ENCODE measurements at places on chromosomes 4 and X. TPM values are rescaled to one million over a fixed set of nuclear protein-coding genes. Genes with fewer than 3 reads are reported as not detected.

The MAGEB10 gene
- not detected for total RNA-seq

The NUDT11 gene
- total RNA-seq = 5.0 TPM

The NPY2R gene
- total RNA-seq = 1.6 TPM

The HSFX4 gene
- total RNA-seq = not detected

The F9 gene
- not detected for total RNA-seq

The CDKL2 gene
- total RNA-seq = 4.7 TPM

The AP1S2 gene
- 61.6 TPM for total RNA-seq

The ABCG2 gene
- total RNA-seq = 7.3 TPM

The ARMCX1 gene
- total RNA-seq = 30.1 TPM

The CT47C1 gene
- not detected for total RNA-seq

The CLGN gene
- 0.21 TPM for total RNA-seq

The F8 gene
- total RNA-seq = 18.1 TPM

The CACNA1F gene
- 0.81 TPM for total RNA-seq

The RAI2 gene
- total RNA-seq = 21.5 TPM

The TRAM1L1 gene
- 0.78 TPM for total RNA-seq

The GPAT3 gene
- total RNA-seq = 6.6 TPM

The WNK3 gene
- total RNA-seq = 3.7 TPM

The GATA1 gene
- 1.4 TPM for total RNA-seq

The MCTS1 gene
- total RNA-seq = 19.5 TPM

The ZMAT1 gene
- 14.9 TPM for total RNA-seq

The SLC30A9 gene
- 59.2 TPM for total RNA-seq

The SFRP2 gene
- 90.3 TPM for total RNA-seq
